Stimulated activated CD4-positive, alpha-beta T cell treated with anti-CD3 and anti-CD28 coated beads, Interleukin-1b, Interleukin-23, amount 100 ng/mL, for 1 hour (primary cell): ENCODE measurements at places on chromosomes 7 and 10.

DNA sequence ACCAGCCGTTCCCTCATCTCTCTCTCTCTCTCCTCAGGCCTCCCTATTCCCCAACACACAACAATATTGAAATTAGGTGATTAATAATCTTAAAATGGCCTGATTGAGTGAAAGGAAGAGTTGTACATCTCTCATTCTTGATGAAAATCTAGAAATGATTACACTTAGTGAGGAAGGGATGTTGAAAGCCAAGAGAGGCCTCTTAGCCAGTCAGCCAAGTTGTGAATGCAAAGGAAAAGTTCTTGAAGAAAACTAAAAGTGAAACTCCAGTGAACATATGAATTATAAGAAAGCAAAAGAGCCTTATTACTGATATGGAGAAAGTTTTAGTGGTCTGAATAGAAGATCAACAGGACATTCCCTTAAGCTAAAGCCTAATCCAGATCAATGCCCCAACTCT, 695.1 kb downstream of the GRID1 start:
- DNase-seq, result no peak

- DNase-seq, result no peak
Measured at GRCh38 chr10:63692220-63692896, 171.2 kb downstream of the REEP3 start.

- no peak for DNase-seq
Measured at GRCh38 chr10:110036640-110037039, 28.9 kb downstream of the ADD3 start.

- DNase-seq, result no peak
Measured at GRCh38 chr10:69096045-69096444, 8.1 kb downstream of the SRGN start.

DNA sequence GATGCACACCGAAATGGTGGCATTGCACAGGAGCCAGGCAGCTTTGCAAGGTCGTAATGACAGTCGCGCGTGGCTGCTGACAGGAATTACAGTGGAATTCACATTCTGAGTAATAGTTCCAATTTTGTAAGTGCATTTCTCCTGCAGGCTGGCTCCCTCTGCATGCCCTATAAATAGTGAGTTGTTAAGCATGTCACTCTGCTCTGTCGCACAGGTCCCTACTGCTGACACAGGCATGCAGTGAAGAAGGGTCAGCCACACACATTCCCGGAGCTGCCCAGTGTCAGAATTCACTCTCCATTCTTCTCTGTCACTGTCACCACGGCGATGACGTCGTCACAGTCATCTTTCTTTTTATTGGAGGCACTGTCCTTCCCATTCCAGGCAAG, 49.2 kb upstream of the SHH start:
- DNase-seq, result no peak
